ENCODE measurements at places on chromosomes 6 and 20.

DNA sequence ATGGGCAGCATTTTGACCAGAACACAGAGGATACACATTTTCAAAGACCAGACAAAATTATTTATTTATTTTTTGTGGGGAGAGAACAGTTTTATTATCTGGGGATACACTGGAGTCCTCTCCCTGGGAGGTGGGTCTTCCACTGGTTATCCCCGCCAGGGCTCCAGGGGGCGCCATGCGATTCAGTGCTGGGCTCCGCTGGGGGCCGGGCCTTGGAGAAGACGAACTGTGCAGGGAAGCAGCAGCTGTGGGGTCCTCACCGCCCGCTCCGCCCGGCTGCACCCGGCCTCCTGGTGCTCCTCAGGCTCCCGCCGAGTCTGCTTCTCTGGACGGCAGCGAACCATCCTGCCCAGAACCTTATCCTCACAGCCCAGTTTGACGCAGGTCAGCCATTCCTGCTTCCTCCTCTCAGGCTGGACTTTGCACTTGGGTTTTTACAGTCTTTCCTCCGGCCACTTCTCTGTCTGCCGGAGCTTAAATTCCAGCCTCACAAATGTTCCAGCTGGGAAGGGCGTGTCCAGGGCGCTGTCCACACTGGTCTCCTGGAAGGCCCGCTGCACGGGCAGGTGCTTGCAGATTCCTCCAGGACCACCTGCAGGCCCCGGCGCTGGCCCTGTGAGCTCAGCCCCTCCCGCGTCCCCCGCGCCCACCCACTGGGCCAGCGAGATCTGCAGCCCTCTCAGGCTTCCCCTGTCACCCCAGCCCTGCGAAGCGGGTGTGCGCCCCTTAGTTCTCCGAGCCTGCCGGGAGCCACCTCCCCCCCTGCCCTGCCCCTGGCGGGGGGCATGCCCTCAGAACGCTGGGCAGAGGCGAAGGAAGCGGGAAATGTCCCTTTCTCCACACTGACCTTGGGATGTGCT, 1830.0 kb upstream of the DEFB115 start:
- no peak for DNase-seq

GRCh38 chr6:40762981-40763380, 175.8 kb upstream of the LRFN2 start:
- no peak for DNase-seq

DNA sequence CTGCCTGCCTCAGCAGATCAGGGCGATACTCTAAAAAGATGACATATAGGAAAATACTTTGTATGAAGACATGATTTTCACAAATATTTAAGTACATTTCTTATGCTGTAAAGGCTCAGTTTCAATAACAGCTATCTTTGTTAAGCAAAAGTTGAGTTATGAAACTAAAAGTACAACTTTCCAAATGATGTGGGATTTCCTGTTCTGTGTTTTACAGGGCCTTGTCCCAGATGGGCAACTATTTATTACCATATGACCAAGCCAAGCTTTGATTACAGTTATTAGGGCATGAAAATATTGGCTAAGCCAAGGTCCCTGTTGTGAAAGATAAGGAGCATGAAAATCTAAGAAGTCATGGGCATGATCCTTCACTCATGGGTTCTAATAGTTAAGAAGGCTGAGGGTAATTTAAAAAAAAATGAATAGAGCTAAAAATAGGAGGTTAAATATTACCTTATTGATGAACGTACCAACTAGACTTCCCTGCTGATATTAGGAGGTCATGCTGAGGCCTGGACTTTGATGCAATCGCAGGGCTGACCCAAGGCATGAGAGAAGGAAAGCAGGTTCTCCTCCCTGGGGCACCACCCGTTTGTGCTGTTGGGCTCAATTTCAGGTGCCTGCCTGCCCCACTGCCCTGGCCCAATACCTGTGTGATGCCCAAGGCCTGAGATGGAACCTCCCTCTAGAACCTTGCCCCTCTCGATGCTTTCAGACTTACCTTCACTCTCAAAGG, 294.4 kb upstream of the PRDM1 start:
- DNase-seq = no peak

GRCh38 chr6:37812841-37813240, 6.7 kb upstream of the ZFAND3 start:
- no peak for DNase-seq

DNA sequence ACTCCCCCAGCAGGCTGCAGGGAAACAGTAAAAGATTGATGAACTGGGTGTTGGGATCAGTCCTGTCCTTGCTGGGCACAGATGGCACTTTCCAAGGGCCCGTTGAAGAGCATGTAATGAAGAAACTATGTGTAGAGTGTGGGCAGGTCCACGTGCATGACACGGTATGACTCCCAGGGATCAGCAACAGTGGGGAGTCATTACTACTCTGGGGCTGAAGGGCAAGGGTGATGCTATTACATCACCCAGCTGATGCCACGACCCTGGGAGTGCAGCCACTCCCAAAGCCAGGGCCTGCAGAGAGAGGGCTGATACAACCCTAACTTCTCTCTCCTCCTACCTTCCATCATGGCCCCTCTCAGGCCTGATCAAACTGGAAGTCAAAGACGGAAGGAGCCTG, 20.1 kb downstream of the KCNK17 start:
- DNase-seq = no peak

DNA sequence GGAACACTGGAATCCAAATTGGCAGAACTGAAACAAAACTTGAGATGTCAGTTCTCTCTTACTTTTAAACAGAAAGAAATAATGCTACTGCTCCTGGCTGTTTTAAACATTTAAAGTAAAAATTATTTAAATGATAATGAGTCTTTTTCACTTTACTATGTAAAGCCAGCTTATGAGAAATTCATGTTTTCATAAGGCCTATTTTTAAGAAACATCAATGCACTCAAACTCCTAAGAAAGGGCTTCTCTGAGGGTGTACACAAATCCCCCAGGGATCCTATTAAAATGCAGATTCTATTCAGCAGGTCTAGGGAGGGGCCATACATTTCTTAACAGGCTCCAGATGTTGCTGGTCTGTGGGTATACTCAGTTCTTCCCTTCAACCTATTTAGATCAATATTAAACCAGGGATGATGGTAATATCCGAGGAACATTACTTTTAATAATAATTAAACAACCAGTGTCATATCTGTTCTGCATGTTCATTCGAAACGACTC, 2.3 kb downstream of the FERMT1 start:
- DNase-seq = no peak

- no peak for DNase-seq
Measured at GRCh38 chr6:3422435-3423070, 34.3 kb downstream of the SLC22A23 start.

GRCh38 chr6:74054190-74054589, 358.2 kb downstream of the CD109 start:
- no peak for DNase-seq

GRCh38 chr20:13625304-13625979, 13.3 kb downstream of the TASP1 start:
- DNase-seq = no peak

- peak; percentile 50 for DNase-seq
Measured at GRCh38 chr6:156953479-156954146, 176.4 kb downstream of the ARID1B start.

DNA sequence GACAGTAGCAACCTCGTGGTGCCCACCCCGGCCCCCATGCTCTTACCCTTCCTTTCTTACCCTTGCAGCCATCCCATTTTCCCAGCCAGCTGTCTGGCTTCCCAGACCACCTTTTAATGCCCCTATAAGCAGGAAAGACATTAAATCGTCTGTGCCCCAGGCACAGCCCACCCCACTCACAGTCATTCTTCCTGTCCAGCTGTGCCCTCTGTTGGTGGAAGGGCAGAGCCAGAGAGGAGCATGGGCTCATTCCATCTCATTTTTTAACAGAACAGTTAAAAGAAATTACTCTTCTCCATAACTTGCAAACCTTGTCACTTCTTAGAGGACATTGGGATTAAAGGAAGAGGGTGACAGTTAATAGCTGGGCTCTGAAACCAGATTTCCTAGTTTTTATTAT, 240.5 kb downstream of the NRN1 start:
- DNase-seq = no peak

- DNase-seq = no peak
Measured at GRCh38 chr6:89361171-89361570, 8.6 kb upstream of the UBE2J1 start.

GRCh38 chr6:139568956-139569538, 194.6 kb upstream of the CITED2 start:
- no peak for DNase-seq

- DNase-seq = peak; percentile 49
Measured at GRCh38 chr20:41428285-41428684, 61.7 kb upstream of the EMILIN3 start.

DNA sequence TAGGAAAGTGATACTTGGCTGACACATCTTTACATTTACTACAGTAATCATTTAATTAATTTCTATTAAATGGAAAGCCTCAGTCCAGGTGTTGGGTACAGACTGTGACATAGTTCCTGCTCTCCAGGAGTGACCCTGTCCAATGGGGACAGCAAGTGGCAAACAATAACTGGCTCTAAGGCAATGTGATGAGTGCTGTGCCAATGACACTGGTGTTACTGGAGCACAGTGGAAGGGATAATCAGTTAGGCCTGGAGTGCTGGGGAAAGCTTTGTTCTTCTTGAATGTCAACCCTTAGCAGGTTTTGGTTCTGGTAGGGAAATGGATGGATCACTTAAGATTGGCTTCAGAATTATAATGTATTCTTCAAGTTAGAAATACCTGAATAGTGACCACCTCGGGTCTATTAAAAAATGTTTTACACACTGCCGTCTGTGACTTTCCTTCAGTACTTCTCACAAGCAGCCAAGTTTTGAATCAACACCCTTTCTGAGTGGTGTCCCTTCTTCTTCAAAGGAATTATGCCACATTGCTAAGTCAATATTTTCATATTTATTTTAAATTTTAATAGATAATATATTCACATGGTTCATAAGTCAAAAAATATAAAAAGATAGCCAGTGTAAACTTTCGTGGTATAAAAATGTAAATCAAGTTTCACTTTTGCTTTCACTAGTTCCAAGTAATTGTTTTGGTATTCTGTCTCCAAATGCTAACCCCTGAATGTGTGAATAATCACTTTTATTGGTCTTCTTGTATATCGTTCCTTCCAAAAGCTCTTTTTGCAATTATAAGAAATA, 9.6 kb downstream of the CMTR1 start:
- no peak for DNase-seq

GRCh38 chr6:49464691-49465090, 1.5 kb downstream of the CENPQ start:
- no peak for DNase-seq

DNA sequence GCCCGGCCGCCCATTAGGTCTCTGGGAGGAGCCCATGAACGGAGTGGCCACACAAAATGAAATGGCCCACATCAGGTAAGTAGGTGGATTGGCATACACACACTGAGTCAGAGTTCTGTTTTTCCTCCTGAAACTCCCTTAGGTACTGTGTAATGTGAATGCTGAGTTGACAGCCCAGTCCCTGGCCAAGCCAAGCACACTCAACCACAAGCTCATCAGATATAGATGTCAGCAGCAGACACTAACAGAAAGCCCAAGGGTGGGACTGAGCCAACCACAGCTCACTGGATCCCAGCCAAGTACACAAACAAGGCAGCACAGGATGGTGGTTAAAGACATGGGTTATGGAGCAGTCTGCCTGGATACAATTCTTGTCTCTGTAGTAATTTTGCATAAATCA, 403.4 kb downstream of the GJA1 start:
- DNase-seq = no peak

- peak; percentile 71 for DNase-seq
Measured at GRCh38 chr20:44911264-44911921, 1.5 kb downstream of the PABPC1L start.

- no peak for DNase-seq
Measured at GRCh38 chr6:13077117-13077516, 251.2 kb downstream of the TBC1D7 start.

GRCh38 chr6:18457065-18457737, 70.1 kb downstream of the RNF144B start:
- no peak for DNase-seq

DNA sequence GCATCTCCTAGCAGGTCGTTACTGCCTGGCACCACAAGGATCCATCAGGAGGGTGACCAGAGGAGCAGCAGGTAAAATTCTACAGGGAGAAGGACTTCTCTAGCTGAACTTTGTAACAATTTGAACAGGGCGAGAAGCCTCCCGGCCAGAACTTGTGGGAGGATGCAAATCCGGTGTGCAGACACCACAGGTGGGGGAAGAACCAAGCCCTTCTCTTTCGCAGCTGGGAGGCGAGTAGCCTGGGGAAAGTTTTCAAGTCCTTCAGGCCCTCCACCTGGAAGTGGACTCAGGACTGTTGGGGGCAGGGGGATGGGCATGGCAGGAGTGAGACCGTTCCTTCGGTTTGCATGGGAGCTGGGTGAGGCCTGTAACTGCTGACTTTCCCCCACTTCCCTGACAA, 42.7 kb upstream of the FAM210B start:
- DNase-seq = no peak

DNA sequence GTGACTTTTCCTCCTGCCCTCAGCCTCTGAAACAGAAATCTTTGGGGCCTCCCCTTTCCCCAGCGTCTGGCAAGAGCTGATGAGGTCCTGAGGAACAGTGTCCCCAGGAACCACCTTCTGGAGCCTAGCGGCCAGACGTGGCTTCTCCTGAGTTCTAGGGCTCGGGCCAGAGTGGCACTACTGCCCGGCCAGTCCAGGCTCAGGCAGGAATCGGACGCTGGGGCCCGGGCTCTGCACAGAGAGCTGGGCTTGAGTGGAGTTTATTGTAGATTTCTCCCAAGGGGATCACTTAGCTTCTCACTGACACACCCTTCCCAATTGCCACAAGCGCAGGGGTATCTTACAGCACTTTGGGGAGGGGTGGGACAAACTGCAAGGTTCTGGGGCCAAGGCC, 20.2 kb downstream of the SDCBP2 start:
- no peak for DNase-seq

GRCh38 chr20:8133310-8133768, 1.3 kb downstream of the PLCB1 start:
- DNase-seq = no peak

- DNase-seq = no peak
Measured at GRCh38 chr6:92132457-92132856, 1286.9 kb downstream of the EPHA7 start.

DNA sequence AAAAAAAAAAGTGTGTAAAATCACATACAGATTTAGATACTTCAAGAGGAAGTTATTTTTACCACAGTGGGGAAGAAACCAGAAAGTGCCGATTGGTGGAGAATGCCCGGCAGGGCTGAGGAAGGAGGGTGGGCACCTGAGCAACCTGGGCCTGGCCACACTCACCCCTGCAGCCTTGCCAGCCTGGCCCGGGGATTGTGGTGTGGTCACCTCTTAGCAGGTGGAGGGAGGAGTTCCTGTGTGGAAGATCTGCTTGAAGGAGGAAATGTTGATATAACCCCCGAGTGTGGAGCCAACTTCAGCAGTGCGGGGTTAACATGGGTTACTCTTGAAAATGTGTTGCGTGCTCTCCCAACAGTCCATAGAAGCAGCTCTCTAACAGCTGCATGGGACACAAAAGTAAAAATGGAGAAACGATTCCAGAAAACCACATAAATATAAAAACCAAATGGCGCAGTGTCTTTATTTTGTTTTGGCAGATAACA, 14.7 kb downstream of the UST start:
- peak; percentile 50 for DNase-seq

DNA sequence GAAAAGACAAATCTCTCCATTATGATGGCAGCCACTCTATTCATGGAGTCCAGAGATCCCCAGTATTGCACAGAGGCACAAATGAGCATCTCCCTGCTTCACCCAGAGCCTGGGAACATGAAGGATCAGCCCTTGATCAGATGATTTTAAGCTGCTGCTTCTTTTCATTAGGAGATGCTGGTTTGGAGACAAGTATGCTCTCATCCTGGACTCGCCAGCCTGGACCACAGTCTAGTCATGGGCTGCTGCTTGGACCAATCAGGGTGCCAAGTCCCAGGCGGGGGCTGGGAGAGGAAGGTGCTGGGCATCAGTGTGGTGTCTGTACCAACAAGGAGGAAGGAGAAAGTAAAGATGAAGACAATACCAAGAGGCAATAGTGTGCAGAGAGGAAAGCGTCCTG, 195.7 kb upstream of the FOXQ1 start:
- no peak for DNase-seq

Measured in activated CD8-positive, alpha-beta T cell treated with anti-CD3 and anti-CD28 coated beads, Interleukin-2, amount 10 ng/mL, durations not matched to agents 7 days and 5 days (primary cell).